ENCODE measurements at places on chromosomes 1 and 21.

DNA sequence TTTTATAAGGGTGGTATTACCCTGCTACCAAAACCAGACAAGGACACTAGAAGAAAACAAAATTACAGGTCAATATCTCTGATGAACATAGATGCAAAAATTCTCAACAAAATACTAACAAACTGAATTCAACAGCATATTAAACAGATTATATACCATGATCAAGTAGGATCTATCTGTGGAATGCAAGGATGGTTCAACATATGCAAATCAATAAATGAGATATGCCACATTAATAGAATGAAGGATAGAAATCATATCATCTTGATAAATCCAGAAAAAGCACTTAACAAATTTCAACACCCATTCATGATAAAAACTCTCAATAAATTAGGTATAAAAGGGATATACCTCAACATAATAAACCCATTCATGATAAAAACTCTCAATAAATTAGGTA is 24.3 kb upstream of the MYBPHL start:
- no peak for DNase-seq

GRCh38 chr1:38512789-38513188 is 346.8 kb downstream of the RRAGC start:
- no peak for DNase-seq

GRCh38 chr1:19728413-19729145 is 63.9 kb downstream of the HTR6 start:
- no peak for DNase-seq

DNA sequence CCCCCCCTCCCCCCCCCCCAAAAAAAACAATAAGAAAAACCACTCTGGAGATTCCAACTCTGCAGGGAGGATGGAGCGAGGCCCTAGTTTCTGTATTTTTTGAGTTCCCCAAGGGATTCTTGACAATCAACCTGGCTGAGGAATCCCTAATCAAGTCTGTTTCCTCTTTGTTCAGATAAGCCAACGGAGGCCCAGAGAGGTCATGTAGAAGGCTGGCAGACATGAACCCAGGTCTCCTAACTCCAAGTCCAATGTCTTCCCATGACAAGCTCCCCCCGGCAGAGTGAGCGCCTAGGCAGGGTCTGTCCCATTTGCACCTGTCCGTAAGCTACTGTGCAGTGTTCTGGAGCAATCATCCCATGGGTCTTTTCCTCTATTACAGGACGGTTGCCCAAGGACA is 39.5 kb downstream of the LRRC71 start:
- DNase-seq = no peak

GRCh38 chr1:21773585-21773984 is 9.4 kb downstream of the USP48 start:
- DNase-seq = no peak

DNA sequence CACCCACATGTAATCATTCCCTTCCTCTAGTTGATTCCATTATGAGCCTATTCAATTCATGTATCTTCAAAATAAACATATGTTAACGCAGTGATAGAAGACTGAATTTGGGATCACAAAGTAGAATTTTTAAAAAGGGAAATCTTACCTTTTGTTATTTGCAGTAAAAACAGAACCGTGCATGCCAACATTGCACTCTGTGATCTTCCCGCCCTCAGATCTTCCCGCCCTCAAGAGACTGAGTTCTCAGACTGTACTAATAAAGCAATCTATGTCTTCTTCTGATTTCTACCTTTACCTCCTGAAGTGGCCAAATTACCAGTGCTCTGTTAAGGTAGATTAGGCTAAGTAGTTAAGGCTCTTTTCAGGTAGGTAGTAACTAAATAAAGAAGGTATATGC is 3.6 kb upstream of the SUCO start:
- DNase-seq = no peak

GRCh38 chr1:107750364-107750959 is 214.5 kb downstream of the VAV3 start:
- peak; percentile 83 for DNase-seq

- DNase-seq = no peak
Observed at GRCh38 chr1:46030876-46031660, 101.4 kb downstream of the PIK3R3 start.

DNA sequence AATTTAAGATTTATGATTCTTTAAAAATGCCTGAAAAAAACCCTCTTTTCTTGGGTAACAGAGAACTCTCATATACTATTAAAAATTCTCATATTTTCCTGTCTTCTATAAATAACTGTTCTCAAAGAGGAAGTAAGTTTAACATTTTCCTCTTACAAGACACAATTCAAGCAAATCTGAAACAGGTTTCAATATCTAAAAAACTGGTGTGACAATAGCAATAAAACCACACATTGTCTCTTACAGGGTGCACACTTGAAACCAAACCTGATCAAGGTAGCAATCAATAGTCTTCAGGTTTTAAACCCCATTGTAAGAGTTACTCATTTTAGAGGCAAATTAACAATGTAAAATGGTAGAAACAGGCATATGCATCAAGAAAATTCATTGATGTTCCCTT is 28.0 kb downstream of the FUBP1 start:
- DNase-seq = no peak

- DNase-seq = no peak
Observed at GRCh38 chr21:29419422-29419821, 120.7 kb downstream of the BACH1 start.

GRCh38 chr1:98147280-98147679 is 226.4 kb upstream of the DPYD start:
- DNase-seq = no peak

- DNase-seq = peak; percentile 58
Observed at GRCh38 chr1:84603941-84604830, 29.9 kb upstream of the CTBS start.

- no peak for DNase-seq
Observed at GRCh38 chr1:167357305-167357704, 136.6 kb downstream of the POU2F1 start.

GRCh38 chr1:160083968-160084770 is 2.8 kb downstream of the KCNJ9 start:
- peak; percentile 98 for DNase-seq

DNA sequence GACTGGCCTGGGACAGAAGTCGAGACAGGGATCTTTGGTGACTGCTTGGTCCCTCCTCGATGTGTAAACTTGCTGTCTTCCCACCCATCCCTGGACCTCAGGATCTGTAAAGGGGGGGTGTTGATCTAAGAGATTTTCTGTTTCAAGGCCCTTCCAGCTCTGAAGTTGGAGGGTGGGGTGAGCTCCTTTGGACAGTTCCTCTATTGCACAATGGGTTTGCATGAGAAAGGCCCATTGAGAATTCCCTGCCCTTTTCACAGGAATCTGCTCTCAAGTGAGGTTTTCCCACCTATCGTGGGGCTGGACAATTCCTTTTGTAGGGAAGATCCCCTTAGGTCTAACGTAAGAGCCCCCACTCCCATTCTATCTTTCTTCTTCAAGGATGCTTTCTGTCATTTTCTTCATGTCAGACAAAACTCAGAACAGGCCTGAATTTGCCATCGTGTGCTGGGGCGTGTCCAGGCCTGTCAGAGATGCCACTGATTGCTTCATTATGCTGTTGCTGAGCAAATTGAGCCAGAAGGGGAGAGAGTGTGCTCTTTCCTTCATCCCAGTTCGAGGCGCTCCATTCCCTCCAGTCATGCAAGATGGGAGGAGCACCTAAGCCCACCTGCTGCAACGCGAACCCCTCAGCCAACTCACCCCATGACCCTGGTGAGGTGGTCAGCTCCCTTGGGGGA is 149.9 kb upstream of the IGSF21 start:
- DNase-seq = peak; percentile 27
